Glomerular endothelial cell (primary cell): ENCODE measurements at places on chromosomes 2 and 18. TPM values are rescaled to one million over a fixed set of nuclear protein-coding genes. Genes with fewer than 3 reads are reported as not detected.

DNA sequence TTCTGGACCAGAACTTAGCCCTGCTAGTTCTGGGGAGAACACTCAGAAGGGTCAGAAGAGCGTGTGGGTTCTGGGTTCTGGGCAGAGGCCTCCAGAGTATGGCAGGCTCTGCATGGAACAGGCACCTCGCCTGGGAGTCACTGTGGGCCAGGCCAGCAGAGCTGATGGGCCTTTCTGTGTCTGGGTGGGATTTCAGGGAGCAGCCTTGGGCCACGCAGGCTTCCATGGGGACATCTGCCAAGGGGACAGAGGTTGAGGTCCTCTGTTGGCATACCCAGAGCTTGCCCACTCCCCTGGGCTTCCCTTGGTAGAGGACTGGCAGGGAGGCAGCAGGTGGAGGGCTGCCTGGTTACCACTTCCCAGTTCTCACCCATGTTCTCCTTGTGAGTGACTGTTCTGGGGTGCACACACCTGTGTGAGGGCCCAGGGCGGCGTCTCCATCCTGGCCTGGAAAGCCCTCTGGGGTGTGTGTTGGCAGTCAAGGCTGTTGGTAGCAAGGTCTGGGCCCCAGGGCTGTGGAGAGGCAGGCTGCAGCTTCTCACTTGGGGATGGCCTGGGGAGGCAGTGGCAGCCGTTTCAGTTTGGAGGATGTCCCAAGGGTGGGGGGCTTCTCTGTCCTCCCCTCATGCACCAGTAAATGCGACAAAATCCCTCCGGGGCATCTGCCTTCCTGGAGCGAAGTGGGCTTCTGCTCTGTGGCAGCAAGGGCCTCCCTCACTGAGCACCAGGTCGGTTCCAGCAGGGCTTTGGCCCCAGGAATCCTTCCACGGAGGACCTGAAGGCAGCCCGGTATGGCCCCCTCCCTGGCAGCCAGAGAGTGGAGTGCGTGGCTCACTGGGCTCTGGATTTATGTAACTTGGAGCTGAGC, 74.6 kb upstream of the HDAC4 start:
- DNase-seq, result no peak

The TMEM198 gene
- total RNA-seq, result 0.05 and 0.29 TPM in 2 replicates

GRCh38 chr2:101089419-101089818, 61.8 kb downstream of the TBC1D8 start:
- DNase-seq, result no peak

The FMNL2 gene
- 51.6 and 56.6 TPM in 2 replicates for total RNA-seq

- DNase-seq, result peak; percentile 87
Measured at GRCh38 chr2:26274058-26274613, 29.4 kb downstream of the HADHB start.

DNA sequence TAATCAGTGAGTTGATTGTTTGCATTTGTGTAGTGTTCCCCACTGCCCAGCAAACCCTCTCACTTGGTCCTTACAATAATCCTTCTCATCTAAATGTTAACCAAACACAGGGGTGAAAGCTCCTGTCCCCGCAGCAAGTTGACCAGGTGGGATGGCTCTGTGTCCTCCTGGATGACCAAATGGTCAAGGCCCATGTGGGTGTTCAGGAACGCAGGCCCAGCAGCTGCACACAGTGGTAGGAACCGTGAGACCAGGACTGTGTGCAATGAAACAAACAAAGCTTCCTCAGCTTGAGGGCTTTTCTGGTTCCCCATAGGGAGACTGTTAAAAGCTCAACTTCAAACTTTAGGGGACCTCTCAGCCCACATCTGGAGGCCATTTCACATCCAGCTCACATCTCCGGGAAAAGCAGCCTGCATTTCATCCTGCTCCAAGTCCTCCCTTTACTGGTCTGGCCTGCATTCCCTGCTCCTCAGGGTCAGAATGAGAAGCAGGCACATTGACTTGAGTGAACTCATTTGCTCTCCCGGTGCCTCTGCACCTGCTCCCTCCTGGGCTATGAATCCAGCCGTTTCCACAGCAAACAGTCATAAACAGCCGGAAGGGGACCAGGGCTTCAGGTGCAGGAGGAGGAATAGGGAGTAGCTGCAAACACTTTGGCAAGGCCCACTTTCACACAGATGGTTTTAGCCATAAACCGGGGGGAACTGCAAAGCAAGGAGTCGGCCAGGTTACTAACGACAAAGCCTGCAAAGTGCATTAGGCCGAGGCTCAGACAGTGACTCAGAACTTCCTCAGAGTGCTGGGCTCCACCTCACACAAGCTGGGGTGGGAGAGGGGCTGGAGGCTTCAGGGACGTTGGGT, 144.7 kb downstream of the CAPN13 start:
- DNase-seq, result no peak

GRCh38 chr2:26184555-26185303, 11.8 kb downstream of the GAREM2 start:
- DNase-seq, result peak; percentile 10

DNA sequence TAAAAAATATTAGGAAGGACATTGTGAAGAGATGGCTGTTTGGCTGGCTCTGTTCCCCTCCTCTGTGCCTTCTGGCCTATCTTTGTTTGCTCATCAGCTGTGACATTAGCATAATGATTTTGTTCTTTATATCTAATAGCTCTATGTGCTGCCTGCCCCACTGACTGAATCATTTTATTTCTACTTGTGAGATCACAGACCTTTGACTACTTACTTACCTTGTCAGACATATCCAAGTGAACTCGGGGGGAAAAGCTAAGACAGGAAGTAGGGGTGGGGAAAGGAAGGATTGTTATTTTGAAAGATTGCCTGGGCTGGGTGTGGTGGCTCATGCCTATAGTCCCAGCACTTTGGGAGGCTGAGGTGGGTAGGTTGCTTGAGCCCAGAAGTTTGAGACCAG, 104.2 kb downstream of the ASAP2 start:
- no peak for DNase-seq

- DNase-seq, result no peak
Measured at GRCh38 chr2:46305767-46306166, 8.6 kb downstream of the EPAS1 start.

The SERPINB8 gene
- 18.3 and 21.0 TPM in 2 replicates for total RNA-seq

The GALNT5 gene
- 0.48 and 2.6 TPM in 2 replicates for total RNA-seq

- no peak for DNase-seq
Measured at GRCh38 chr2:164816046-164816445, 25.6 kb downstream of the COBLL1 start.

DNA sequence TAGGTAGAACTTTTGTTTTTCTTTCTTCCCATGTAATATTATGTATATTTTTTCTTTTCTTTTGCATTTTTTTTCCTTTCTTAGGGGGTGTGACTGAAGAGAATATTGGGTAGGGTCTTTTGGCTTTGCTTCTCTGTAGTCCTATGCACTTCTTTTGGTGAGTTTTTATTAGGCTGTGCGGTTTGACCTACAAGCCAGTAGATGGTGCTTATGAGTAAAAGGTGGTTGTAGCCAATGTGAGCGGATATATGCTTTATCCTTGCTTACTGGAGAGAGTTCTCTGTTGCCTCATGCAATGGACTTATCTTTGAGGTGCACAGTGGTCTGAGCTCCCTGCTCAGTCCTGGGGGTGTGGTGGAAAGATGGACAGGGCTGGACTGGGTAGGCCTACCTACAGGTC, 52.7 kb downstream of the DSEL start:
- DNase-seq, result no peak

The CAPN14 gene
- total RNA-seq, result 0.15 and 0.35 TPM in 2 replicates

DNA sequence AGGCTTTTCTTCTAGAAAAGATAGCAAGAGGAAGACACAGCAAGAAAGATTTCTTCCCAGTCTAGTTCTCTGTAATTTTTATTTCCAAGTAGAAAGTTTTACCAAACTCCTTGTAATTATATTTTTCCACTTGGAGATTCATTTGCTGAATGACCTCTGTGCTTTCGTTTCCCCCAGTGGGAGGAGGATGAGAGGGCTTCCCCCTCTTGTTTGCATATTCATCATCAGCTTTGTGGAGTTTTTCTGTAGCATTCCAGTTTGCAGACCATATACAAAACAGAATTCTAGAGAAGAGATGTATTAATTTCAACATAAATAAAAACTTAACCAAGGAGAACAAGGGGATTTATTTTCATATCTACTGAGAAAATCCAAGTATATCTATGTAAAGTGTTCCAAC, 51.3 kb downstream of the RMDN2 start:
- DNase-seq, result no peak

DNA sequence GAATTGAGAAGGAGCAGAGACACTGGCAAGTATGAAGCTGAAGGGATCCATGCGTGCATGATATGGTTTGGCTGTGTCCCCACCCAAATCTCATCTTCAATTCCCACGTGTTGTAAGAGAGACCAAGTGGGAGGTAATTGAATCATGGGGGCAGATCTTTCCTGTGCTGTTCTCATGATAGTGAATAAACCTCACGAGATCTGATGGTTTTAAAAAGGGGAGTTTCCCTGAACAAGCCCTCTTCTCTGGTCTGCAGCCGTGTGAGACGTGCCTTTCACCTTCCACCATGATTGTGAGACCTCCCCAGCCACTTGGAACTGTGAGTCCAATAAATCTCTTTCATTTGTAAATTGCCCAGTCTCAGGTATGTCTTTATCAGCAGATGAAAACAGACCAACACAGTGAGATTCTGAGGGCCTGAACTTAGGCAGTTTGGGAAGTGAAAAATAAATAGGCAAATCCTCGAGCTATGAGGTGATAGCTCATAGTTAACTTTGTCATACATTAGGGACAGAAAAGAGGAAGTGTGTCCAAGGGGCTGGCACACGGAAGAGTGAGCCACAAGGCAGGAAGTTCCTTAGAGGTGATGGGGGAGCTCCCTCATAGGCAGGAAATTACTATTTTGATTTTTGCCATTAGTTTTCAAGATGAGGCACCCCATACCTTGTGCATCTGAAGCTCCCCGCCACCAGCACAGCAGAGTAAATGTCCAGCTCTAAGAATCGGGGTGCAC, 658.8 kb upstream of the ID2 start:
- DNase-seq, result no peak

DNA sequence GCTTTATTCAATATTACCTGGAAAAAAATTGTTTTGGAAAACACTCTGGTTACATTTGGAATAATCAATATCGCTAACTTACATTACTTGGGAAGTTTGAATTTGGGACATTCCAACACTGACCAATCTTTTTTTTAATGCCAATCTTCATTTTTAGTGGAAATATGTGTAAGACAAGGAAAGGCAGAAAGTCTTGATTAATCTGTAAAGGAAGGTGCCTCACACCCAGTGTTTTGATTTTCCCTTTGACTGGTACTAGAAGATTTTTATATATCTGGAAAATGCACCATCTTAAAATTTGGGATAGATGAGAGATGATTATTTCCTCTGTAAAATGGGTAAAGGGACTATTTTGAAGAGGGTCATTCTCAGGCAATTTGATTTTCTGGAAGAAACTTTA, 879.2 kb upstream of the ZEB2 start:
- no peak for DNase-seq

The CCDC148 gene
- total RNA-seq, result 0.35 and 1.2 TPM in 2 replicates

The CCDC102B gene
- 8.2 and 65.4 TPM in 2 replicates for total RNA-seq

- DNase-seq, result no peak
Measured at GRCh38 chr18:63831080-63831788, 56.0 kb downstream of the SERPINB7 start.

DNA sequence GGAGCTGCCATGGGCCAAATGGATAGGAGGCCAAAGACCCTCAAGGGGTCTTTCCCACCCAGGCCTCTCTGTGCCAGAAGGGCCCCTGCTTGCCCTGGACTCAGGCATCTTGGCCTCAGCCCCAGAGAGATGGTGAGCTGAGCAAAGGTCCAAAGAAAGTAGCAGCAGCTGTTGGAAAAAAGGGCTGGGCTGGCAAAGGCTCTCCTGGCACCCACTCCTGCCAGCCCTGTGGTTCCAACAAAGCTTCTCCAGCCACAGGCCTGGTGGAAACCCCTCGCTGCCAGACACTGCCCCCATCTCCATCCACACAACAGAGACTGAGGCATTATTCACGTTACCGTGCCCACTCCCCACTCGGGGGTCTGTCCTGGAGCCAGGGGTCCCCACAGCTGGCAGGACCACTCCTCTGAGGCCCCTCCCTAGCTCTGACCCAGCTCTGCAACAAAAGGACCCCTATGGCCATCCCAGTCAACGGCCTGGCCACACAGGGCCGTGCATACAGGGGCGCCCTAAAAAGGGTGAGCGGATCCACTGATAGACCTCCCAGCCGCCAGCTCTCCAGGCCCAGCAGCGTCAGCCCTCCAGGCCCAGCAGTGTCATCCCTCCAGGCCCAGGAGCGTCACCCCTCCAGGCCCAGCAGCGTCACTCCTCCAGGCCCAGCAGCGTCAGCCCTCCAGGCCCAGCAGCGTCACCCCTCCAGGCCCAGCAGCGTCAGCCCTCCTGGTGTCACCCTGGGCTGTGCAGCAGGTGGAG, 10.1 kb downstream of the BIN1 start:
- no peak for DNase-seq

GRCh38 chr18:35029103-35029502, 12.1 kb upstream of the MAPRE2 start:
- DNase-seq, result no peak

The PTPRN gene
- total RNA-seq, result 0.47 and 0.97 TPM in 2 replicates

The STRADB gene
- 17.0 and 25.0 TPM in 2 replicates for total RNA-seq

- no peak for DNase-seq
Measured at GRCh38 chr2:152718909-152719645, 657 bp downstream of the ARL6IP6 start.

DNA sequence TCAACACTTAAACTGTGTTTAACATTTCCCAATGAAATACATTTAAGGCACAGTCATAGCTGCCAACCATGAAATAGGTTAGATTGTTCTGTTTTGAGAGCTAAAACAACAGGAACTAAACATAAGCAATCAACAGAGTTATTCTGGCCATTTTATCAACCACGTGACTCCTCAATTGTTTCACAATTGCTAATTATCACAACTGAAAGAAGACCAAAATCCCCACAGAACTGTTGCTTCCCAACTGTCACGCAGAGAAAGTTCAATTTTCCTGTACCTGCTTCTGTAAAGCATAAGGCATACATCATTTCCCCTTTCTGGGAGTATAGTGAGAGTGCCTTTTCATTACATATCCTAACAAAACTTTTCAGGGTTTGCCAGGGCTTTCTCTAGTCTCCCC, 248.6 kb downstream of the EPHA4 start:
- no peak for DNase-seq

The ASIC4 gene
- total RNA-seq, result not detected in 2 replicates

GRCh38 chr2:9961013-9961412, 9.5 kb downstream of the GRHL1 start:
- DNase-seq, result no peak

GRCh38 chr2:234512884-234513669, 16.2 kb upstream of the ARL4C start:
- DNase-seq, result no peak
